Inflammatory macrophage treated with lipopolysaccharide for 1 hour (primary cell): ENCODE measurements at places on chromosomes 4 and X.

GRCh38 chrX:118523920-118524319 is 28.3 kb downstream of the DOCK11 start:
- DNase-seq, result no peak

GRCh38 chrX:86047174-86047935 is at the start of gene CHM:
CHM (minus strand) TSS chrX:86047558; CDS start chrX:86047532, 26 bp downstream.
- peak; percentile 79 for DNase-seq

DNA sequence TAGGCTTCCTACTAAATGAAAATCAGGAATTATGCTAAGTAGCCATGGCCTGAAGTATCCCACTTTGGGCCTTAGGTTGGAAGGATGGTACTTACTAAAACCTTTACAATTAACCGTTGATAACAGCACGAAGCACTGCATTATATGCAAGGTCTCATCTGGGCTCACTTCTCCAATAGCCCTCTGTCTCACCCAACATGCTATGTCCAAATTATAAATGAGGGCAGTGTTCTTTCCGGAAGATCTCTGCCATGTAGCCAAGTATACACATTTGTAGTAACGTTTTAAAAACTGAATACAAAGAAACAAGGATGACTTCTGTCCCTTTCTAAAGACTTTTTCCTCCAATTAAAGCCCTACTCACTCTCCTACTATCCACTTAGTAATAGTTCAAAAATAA is 51.6 kb downstream of the SCFD2 start:
- no peak for DNase-seq

- peak; percentile 65 for DNase-seq
These were observed 10.6 kb upstream of the CCNG2 start for GRCh38 chr4:77146186-77147078.
